Inflammatory macrophage (primary cell): ENCODE measurements at places on chromosomes 5 and 9.

GRCh38 chr5:42759456-42759855 lies 2.8 kb downstream of the CCDC152 start:
- DNase-seq: no peak

- peak; percentile 69 for DNase-seq
These were observed 378.2 kb downstream of the ACTL7B start for GRCh38 chr9:108477529-108478006.

GRCh38 chr9:20658677-20659473 lies 25.2 kb upstream of the FOCAD start:
- DNase-seq: no peak

GRCh38 chr5:170603578-170604565 lies 100.1 kb downstream of the KCNIP1 start:
- DNase-seq: peak; percentile 49

DNA sequence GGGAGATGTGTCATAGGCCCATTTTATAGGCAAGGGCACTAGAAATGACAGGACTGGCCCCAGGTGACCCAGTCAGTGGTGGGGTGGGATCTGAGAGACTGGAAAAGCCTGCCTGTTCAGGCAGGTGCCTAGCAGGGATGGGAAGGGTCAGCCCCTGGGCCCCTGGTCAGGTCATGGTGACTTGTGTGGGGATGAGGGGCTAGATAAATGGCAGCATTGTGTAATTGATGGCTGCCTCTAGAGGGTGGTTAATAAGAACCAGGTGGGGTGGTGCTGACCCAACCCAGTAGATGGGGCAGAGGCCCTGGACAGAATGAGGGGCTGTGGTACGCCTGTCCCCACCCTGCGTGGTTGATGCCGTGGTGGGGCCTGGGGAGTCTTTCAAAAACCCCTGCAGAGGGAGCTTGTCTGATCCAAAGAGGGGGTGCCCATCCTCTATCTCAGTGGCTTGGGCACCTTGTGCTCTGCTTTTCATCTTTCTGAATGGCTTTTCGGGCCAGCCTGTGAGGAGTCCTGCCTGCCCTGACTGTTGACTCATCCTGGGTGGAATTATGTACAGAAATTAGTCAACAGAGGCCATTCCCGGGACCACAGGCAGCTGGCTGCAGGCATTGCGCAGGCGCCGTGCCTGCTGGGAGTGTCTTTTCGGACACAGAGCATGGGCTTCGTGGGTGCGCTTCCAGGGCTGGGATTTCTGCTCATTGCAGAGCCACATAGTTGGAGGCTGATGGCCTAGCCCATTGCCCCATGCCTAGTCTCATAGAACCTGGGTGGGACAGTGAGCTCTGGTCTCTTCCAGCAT lies 93.6 kb upstream of the PITX1 start:
- no peak for DNase-seq

GRCh38 chr5:124528838-124529237 lies 217.6 kb downstream of the ZNF608 start:
- no peak for DNase-seq

- DNase-seq: no peak
These were observed 133.6 kb upstream of the TUT7 start for GRCh38 chr9:86487838-86488233.

DNA sequence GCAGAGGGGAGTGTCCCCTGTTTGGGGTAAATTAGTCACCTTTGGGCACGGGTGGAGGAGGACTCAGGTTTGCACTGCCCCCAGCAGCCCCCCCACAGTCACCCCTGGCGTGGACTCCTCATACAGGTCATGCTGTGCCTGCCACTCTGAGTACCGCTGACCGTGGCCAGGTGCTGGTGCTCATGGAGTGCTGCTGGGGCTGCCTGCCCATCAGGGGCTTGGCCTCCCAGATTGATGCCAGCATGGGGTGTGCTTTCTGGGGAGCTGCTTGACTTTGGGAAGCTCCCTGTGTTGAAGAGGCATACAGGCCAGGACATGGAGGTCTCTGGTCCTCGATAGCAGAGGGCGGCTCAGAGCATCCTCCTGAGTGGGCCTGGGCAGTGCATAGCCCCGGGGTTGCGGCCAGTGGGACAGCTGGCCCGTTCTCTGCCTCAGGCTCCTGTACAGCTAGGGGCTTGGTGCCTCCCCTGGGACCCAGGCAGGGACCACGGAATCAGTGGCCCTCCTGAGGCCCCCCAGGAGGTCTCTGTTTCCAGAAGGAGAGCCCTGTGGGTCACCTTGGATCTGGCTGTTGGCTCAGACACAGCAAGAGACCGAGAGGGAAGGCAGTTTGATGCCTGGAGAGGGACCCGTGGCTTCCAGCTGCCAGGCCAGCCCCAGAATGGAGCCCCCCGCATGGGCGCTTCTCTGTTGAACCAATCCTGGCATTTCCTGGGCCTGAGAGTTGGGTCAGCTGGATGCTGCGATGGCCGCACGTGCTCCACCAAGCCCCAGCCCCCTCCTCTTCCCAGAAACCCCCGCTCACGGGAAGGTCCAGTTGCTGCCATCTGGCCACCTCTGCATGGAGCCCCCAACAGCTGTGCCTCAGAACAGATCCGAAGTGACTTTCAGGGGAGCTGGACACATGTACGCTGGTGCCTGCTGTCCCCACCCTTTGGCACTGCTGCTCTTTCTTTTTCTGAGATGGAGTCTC lies 6.1 kb upstream of the AJM1 start:
- no peak for DNase-seq

DNA sequence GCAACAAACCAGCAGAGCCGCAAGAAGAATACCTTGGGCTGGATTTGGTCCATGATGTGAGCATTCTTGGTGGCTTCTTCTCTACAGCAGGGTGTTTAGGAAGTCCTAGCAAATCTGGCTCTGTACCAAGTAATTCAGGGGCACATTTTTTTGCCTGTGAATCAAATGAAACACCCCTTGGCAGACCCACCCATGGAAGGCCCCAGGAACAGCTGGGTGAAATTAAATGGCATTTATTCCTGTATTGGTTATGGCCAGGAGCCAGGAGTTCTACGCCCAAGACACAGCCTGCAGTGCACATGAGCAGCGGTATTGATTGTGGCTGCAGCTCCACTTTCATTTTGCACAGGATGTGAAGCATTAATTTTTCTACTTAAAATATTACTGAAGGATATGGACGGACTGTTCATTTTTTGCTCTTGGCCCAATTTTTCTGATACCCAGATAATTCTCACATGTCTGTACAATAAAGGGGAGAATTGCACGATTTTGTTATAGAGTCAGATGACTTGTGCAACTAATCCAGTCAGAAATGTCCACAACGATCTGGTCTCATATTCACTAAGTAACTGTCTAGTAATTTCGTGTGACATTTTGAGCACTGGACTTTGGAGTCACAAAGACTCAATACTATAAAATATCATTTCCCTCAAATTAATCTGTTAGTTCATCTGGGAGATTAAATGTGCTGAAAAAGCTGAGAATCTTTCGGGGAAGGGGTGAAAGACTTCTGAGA lies 120.7 kb upstream of the APC start:
- DNase-seq: no peak

DNA sequence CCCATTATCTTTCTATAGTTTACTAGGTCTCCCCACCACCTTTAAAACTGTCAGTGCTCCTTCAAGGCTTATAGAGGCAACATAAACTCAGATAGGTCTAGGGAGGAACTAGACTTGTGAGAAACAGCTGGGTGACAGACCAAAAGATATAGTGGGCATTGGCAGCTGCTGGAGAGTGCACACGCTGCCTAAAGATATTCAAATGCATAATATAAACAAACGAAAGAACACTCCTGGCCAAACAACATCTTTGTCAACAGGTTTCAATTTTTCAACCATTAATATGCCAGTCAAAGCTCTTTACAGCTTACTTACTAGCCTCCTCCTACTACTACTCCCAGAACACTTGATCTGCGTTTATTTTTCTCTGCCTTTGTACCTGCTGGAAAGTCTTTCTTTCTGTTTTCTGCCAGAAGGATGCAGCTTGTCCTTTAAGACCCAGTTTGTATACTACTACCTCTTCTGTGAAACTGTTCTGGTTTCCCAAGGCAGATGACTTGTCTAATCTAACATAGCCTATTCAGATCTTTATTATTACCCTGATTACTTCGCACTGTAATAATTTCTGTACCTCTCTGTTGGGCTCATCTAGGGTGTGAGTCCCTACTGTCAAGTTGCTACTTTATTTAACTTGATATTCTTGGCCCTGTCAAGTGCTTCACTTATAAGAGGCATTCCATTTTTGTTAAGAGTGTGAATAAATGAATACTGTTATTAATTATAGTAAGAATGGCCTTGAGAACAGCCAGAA lies 14.3 kb downstream of the KDM3B start:
- DNase-seq: no peak

GRCh38 chr9:72356041-72356582 lies 8.9 kb downstream of the ZFAND5 start:
- peak; percentile 83 for DNase-seq

GRCh38 chr5:104452550-104452949 lies 890.0 kb upstream of the NUDT12 start:
- DNase-seq: no peak

DNA sequence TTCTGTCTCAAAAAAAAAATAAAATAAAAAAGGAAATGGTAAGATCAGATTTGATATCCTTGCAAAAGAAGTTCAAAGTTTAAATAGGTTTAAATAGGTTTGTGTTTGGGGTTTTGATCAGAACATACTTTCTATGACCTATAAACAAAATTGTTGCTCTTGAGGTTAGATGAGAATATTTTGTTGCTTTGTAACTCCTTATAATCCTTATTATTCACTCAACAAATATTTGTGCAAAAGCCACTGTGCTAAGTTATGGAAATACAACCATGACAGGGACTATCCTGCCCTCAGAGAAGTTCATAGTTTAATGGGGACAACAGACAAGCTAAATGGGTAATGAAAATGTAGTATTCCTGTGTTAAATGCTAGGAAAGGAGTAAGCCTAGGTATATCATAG lies 71.5 kb downstream of the INVS start:
- DNase-seq: no peak

- no peak for DNase-seq
These were observed 57.2 kb upstream of the DHFR start for GRCh38 chr5:80711938-80712337.

GRCh38 chr5:34826347-34826746 lies 12.6 kb upstream of the TTC23L start:
- no peak for DNase-seq

DNA sequence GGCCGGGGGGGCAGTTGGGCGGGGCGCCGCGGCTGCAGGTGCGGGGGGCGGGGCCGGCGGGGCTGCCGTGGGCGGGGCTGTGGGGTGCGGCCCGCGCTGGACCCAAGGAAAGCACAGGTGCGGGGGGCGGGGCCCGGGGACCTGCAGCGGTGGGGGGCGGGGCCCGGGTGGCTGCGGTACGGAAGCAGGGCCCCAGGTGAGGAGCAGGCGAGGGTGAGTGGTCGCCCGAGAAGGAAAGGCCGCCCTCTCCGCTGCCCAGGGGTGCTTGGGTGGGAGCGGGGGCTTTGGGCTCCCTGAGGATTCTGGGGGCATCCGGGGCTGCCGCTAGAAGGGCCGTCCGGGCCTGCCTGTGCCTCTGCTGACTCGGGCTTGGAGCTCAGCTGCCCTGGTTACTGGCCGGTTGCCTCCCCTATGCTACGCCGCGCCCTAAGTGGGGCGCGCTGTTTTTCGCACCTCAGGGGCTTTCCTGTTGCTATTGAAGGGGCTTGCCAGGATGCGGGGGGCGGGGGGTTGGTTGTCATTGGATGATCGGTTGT lies 767 bp downstream of the RALGPS1 start:
- no peak for DNase-seq

- DNase-seq: no peak
These were observed 13.0 kb upstream of the OSMR start for GRCh38 chr5:38832810-38833209.

- DNase-seq: no peak
These were observed 39.9 kb upstream of the CTXN3 start for GRCh38 chr5:127609011-127609410.

DNA sequence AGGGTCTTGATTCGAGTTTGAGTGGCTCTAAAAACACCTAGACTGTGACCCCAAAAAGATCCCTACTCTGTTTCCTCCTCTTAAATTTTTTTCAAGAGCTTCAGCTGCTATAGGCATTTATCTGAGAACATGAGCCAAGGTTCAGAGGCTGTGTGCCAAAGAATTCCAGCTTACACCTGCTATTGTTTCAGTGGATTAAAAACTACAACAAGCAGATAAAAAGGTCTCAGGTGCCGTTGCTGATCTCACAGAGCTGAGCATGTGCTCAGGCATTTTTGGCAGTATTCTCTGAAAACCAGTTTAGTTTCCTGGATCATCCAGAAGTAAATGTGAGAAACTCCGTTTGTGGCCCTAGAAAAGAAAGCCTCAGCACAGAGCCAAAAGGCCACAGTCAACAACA lies 349.2 kb downstream of the DEPDC1B start:
- DNase-seq: no peak

- no peak for DNase-seq
These were observed 2030.6 kb upstream of the NUDT12 start for GRCh38 chr5:105593011-105593760.

DNA sequence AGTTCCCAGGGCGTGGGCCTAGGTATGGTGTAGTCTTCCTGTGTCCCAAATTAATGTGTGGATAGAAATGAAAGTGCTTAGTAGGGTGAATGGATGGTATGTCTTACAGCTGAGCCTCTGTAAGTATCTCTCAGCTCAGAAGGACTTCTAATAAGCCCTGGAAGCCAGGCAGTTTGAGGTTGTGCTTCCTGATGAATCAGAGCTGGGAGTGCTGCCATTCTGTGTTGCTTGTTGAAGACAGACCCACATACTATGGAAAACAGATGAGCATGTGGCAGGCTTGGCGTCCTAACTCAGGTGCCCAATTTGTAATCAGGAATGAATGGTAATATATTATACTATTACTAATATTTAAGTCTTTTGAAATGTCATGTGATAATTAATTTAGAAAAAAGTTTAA lies 69.8 kb downstream of the CMYA5 start:
- no peak for DNase-seq

- no peak for DNase-seq
These were observed 134.2 kb upstream of the MARCHF11 start for GRCh38 chr5:16313761-16314160.

DNA sequence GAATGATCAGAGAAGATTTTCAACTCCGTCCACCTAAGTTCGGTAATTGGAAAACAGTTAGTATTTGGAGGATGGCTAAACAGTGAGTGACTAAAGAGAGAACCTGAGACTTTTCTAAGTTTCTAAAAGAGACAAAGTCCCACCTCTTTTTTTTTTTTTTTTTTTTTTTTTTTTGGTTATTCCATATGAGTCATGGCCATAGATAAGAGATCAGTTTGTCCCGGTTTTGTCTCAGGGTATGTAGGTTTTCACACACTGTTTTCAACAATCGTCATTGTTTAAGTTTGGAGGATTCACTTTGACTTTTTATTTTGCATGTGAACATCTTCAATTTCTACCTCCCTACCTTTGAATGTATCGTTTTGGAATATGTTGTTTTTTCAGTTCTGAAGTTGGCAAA lies 85.9 kb downstream of the NTRK2 start:
- no peak for DNase-seq

- DNase-seq: no peak
These were observed 148.3 kb downstream of the CACNA1B start for GRCh38 chr9:138025908-138026307.

- DNase-seq: no peak
These were observed 309.2 kb upstream of the IRX4 start for GRCh38 chr5:2191972-2192371.

- peak; percentile 5 for DNase-seq
These were observed 644 bp downstream of the TSC1 start for GRCh38 chr9:132943651-132944293.

- no peak for DNase-seq
These were observed 14.9 kb downstream of the NIPSNAP3B start for GRCh38 chr9:104778802-104779201.
